ENCODE measurements at places on chromosomes 11 and 22.

GRCh38 chr11:45179686-45180178 is 33.3 kb downstream of the PRDM11 start:
- no peak for DNase-seq

GRCh38 chr22:35634015-35634414 is 14.2 kb upstream of the APOL6 start:
- DNase-seq, result no peak

DNA sequence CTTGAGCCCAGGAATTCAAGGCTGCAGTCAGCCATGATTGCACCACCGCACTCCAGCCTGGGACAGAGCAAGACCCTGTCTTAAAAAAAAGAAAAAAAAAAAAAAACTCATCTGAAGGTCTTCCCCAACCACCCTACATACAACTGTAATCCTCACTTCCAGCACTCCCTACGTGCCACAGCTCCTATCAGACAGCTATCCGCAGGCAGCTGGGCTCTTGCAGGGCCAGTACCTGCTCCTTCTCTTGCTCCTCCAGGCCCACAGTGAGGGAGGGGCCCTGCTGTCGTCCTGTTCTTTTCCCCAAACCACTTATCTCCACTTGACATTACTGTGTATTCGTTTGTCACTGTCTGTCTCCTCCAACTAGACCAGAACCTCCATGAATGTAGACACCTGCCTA is 156.1 kb upstream of the NECTIN1 start:
- DNase-seq, result no peak

- DNase-seq, result no peak
Measured at GRCh38 chr22:45194686-45195085, 31.0 kb downstream of the NUP50 start.

DNA sequence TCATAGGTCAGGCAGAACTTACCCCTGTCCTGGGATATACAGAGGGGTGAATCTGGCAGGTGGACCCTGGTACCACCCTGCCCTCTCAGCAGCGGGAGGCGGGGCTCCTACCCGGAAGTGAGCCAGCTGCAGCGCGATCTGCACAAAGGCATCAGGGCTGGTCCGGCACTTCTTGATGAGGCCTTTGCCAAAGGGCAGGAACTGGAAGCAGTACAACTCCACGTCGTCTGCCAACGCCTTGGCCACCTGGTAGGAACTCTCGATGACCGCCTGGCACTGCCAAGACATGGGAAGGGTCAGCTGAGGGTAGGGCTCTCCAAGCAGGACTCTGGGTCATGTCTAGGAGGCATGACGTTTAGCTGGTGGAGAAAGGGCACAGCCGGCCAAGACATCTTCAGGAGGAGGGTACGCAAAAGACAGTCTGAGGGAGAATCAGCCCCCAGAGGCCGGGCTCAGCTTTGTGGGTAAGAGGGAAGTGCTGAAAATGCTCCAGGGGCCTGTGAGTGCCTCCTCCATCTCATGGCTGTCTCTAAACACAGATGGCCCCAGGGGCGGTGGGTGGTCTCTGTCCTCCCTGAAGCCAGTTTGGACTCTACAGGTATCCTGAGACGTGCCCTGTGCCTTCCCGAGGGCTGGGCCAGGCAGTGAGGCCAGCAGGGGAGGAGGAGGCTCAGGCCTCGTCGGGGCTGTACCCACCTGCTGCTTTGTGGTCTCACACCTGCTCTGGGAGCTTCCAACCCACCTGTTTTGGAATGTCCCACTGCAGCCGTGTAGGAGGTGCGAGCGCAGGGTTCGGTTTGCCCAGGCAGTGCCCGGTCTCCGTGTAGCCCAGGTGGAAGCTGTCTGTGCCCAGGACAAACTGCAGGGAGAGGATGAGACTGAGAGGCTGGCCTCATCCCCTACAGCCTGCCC is 6.7 kb downstream of the CPT1B start:
- DNase-seq, result no peak

DNA sequence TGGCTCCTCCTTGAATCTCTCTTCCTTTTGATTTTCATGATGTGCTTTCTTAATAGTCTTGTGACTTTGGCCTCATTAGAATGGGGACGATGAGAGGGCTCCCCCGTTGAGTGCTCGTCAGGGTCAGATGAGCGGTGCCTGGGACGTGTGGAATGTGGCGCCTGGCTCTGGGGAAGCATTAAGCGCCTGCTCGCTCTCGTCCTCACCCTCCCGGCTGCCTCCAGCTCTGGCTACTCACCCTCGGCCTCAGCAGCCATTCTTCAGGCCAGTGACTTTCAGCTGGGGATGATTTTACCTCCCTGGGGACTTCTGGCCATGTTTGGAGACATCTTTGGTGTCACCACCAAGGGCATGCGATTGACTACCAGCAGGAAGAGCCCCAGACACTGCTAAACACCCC is 69.7 kb downstream of the RPS6KA4 start:
- DNase-seq, result no peak

DNA sequence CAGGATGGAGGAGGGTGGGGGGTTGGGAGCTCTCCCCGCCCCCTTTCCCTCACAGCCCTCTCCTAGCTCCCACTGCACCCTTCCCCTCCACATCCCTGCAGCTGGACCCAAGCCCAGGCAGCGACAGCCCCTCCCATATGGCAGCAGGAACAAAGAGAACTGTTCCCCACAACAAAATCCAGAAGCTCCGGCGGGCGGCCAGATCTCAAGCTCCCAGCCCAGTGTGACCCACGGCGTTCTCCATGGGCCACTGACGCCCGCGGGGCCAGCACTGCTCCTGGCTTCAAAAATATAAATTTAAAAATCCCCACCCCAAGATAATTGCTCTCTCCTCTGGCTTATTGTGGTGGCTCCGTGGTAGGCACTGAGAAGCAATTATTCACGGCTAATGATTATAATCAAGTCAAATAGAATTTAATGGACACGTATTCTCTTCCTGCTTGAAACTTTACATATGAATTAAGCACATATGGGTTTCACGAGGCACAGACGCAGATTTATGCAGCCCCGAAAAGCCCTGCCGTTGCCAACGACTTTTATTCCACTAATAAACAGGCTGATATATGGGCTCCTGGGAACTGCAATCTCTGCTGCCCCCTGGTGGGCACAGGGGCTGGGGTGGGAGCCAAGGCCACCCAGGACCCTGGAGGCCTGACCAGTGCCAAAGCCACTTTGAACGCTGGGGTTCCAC is 17.5 kb downstream of the MACROD1 start:
- DNase-seq, result peak; percentile 63

- no peak for DNase-seq
Measured at GRCh38 chr11:63672156-63672463, 934 bp upstream of the ATL3 start.

DNA sequence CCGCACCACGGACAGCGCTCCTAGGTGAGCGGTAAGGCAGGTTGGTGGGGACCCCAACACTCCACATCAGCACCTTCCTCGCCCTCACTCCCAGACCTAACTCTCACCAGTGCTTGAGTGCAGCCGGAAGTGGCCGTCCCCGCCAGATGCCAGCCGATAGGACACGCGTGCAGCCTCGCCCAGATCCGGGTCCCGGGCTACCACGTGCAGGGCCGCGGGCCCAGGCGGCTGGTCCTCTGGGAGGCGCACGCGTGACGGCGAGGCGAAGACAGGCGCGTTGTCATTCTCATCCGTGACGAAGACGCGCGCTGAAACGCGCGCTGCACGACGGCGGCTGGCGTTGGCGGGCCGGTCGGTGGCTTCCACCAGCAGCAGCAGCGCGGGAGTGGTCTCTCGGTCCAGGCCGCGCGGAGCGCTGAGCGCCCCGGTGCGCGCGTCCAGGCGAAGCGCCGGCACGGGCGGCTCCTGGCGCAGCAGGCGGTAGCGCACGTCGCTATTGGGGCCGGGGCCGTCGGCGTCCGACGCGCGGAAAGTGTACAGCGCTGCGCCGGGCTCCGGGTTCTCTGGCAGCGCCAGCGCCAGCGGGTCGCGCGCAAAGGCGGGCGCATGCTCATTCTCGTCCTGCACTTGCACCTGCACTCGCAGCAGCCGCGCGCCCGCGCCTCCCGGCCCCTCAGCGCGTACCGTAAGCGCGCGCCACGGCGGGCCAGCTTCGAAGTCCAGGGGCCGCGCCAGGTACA is 10.8 kb upstream of the TPP1 start:
- no peak for DNase-seq

DNA sequence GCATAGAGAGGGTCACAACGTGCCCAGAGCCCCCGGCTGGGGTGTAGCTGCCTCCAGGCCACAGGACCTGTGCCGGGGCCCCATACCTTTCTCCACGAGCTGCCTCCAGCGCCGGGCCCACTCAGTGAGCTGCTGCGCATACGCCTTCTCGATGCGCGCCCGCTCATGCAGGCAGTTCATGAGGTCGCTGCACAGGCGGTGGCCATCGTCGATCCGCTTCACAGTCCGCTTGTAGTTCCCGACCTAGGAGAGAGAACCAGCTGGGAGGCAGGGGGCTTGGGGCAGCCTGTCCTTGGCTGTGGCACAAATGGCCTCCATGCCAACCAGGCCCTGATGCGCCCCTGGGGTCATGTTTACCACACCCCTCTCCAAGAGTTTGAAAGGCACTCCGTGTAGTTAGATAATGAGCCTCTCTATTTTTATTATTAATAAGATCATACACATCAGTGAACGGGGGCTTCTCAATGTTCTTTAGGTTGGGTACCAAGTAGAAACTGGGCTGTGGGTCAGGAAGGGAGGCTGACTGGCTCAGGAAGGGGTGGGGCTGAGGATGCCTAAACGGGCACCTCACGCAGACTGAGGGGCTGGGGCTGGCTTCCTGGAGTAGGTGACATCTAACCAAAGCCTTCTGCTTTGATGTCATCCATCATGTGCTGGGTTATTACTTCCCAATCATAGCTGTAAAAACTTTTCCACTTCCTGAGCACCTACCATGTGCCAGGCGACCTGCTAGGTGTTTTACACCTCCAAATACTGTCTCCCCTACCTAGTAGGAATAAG is 36.5 kb upstream of the ARFGAP3 start:
- no peak for DNase-seq

DNA sequence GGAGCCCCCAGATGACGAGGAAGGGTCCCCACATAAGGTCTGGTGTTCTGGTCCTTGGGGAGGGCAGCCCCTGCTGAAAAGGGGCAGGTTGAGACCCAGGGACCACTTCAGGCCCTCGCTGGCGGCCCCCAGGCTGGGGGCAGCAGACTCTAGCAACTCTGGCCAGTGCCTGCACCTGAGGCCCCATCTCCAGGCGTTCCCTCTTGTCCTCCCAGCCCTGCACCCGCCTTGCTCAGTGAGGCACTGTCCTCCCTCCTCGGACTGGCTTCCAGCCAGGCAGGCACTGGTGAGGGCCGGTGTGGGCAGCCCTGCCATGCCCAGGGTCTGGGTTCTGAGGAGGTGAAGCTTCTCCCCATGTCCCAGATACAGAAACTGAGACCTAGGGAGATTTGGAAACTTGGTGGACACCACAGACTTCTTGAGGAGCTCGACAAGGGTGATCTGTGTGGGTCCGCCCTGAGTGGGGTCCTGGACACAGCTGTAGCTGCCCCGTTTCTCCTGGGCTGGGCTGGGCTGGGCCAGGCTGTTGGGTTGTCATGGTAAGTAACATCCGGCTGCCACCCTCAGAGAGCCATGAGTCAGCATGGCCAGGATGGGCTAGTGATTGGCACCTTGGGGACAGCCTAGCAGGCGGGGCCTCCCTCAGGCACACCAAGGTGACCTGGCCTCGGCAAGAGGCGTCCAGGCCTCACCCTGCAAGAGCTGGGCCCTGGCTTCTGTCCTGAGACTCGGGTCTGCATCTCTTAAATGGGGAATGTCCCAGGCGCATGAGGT is 11.1 kb upstream of the PHLDA2 start:
- DNase-seq, result no peak

Data from NT2/D1 (cell line).